ENCODE measurements at places on chromosomes 5 and 9. TPM values are rescaled to one million over a fixed set of nuclear protein-coding genes. Genes with fewer than 3 reads are reported as not detected.

Gene STOML2
- 175 TPM for total RNA-seq

Gene EGFLAM
- 2.2 TPM for total RNA-seq

Gene IL3
- not detected for total RNA-seq

Gene SLC6A7
- total RNA-seq: not detected

Gene GRAMD2B
- 0.45 TPM for total RNA-seq

Gene MLANA
- not detected for total RNA-seq

Gene LHX3
- total RNA-seq: not detected
